ENCODE measurements at places on chromosomes 1 and 21.

- DNase-seq = no peak
These were observed 2.5 kb downstream of the KIF21B start for GRCh38 chr1:201020721-201021629.

DNA sequence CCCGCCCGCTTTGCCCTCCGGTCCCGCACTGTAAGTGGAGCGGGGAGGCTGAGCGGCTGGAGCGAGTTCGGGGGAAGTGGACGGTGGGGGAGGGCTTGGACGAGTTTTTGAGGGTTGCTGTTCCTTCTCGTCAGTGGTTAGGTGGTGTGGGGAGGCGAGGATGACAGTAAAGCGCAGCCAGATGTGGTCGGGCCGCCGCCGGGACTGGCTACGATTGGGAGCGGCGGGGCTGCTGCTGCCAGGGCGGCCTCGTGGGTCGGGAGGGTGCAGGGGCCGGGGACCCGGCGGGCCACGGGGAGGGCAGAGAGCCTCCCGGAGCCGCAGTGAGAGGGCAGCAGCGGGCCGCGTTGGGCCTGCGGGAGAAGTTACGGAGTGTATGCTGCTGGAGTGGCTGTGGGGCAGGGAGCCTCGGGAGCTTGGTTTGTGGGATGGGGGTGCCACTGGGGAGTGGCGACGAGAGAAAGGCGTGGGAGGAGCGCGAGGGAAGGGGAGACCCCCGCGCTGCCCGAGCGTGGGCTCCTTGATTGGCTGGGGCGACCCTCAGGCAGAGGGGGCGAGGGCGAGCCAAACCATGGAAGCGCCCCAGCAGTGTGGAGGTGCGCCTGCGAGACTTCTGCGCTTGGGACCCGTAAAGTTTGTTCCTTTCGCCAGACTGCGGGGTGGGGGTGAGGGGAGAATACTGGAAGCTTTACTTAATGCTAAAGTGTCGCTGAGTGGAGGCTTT lies 2.1 kb downstream of the ADGRL2 start:
- no peak for DNase-seq

DNA sequence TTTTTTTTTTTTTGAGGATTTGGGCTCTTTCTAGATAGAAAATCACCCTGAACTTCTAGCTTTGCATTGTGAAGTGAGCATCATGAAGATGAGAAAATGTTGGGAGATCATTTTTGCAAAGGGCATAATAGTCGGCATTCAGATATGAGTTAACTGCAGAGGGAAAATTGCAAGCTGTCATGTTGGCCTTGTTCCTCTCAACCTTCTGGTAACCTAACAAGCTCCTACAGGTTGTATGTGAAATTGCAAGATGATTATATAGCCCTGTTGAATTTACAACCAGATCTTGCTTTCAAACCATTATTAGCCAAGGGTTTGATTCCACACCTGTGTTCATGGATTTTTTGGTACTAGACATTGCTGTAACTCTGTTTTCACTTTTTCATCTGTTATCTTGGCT lies 2.2 kb downstream of the ELOA start:
- no peak for DNase-seq

DNA sequence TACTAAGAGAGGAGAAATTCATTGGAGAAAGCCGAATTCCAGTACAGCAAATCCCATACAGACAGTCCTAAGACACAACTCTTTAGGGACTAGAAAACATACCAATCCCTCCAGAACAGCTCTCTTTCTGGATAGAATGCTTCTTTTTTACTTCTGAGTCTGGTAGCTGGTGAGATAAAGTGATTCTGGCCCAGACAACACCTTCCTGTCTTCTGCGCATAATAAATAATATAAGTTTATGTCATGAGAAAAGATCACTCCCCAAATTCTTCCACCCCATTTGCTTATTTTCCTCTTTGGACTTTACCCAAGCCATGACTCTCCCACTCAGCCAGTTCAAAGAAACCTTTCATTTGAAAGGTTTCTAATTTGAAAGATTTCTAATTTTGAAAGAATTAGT lies 98.4 kb downstream of the EDEM3 start:
- no peak for DNase-seq

GRCh38 chr1:62336638-62336994 lies 17.4 kb upstream of the KANK4 start:
- DNase-seq = no peak

DNA sequence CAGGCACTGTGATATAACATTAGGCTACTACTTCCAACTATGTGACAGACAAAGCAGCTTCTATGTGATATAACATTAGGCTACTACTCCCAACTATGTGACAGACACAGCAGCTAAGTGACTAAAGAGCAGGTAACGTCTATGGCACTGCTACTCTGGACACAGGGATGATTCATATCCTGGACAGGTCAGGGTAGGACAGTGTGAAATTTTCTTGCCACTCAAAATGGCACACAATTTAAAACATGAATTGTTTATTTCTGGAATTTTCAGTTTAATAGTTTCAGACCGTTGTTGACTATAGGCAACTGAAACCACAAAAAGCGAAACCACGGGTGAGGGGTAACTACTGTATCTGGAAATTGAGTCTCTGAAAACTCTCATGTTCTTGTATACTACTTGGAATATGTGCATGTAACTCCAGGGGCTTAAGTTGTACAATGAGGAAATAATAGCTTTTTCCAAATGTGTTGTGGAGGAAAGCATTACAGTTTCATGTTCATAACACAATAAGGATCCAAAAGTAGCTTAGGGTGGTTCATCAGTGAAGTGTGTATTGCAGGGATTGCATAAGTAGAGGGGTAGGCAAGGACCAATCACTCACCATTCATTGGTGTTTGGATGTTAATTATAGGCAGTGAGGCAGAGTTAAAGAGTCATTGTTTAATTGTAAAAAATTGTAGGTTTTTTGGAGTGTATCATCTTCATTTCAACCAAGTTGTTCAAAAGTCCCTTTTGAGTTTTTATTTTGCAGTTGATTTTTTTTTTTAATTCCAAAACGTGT lies 5.3 kb downstream of the DTL start:
- DNase-seq = no peak

DNA sequence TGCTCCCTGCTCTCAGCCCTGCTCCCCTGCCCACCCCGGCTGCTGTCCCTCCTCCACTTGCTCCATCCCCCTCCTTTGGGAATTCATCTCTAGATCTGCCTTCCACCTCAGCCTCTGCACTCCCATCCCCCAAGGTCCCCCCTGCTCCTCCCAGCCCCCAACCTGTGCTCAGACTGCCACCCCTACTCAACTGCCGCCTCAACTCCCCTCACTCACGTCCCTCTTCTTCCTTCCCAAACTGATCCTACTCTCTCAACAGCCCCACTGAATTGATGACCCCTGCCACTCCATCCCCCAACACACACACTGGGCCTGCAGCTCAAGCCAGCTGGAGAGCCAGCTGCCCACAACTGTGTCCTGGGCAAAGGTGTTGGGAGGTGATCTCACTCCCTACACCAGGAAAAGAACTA lies 15.8 kb upstream of the ETV3L start:
- DNase-seq = no peak

DNA sequence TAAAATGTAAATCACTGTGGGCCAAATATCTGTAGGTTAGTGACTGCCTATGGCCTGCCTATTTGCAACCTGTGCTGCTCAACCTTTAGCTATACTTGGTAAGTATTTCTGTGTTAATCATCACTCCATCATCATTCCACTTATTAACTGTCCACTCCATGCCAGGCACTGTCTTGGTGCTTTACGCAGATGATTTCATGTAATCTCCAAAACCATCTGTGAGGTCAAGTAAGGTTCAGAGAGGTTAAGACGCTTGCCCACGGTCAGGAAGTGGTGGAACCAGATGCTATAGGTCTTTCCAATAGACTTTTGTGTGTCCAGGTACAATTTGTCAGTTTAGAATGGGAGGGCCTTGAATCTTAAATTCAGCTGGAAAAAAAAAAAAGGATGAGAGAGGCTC lies 10.8 kb upstream of the PHACTR4 start:
- no peak for DNase-seq

GRCh38 chr1:218558271-218558810 lies 213.2 kb downstream of the TGFB2 start:
- DNase-seq = no peak

- no peak for DNase-seq
These were observed 6.7 kb downstream of the SFPQ start for GRCh38 chr1:35186239-35186638.

GRCh38 chr1:233613252-233614172 lies at the start of gene KCNK1:
Gene KCNK1 (plus strand): TSS chr1:233614106. CDS start chr1:233614172, 66 bp downstream.
- DNase-seq = no peak

GRCh38 chr21:42809171-42809570 lies 70.2 kb downstream of the WDR4 start:
- DNase-seq = no peak

Measured in HS-27A (cell line).